CD4-positive, alpha-beta T cell (primary cell): ENCODE measurements at places on chromosomes 6 and 20.

DNA sequence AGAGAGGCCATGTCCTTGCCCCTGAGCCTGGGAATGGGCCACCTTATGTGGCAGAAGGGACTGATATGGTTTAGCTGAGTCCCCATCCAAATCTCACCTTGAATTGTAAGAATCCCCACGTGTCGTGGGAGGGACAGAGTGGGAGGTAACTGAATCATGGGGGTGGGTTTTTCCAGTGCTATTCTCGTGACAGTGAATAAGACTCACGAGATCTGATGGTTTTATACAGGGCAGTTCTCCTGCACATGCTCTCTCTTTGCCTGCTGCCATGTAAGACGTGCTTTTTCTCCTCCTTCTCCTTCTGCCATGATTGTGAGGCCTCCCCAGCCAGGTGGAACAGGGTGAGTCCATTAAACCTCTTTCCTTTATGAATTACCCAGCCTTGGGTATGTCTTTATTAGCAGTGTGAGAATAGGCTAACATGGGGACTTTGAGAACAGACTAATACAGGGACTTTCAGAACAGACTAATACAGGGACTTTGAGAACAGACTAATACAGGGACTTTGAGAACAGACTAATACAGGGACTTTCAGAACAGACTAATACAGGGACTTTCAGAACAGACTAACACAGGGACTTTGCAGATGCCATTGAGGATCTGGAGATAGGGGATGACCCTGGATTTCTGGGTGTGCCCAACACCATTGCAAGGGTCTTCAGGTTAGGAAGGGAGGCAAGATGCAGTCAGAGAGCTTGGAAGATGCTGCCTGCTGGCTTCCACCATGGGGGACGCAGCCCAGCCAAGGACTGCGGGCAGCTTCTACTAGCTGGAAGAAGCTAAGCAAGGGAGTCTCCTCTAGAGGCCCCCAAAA lies 86.9 kb downstream of the RAMACL start:
- no peak for DNase-seq

GRCh38 chr6:82741996-82742385 lies 323.6 kb downstream of the UBE3D start:
- DNase-seq = no peak

- no peak for DNase-seq
Measured at GRCh38 chr20:8853805-8854338, 215.0 kb upstream of the PLCB4 start.

GRCh38 chr6:159044899-159045727 lies at the start of gene TAGAP:
Gene TAGAP, minus strand, starts transcription at chr6:159044991. Its CDS starts 845 bp downstream, at chr6:159044146.
- DNase-seq = peak; percentile 96

GRCh38 chr6:21067521-21067920 lies 526.0 kb upstream of the SOX4 start:
- DNase-seq = no peak

DNA sequence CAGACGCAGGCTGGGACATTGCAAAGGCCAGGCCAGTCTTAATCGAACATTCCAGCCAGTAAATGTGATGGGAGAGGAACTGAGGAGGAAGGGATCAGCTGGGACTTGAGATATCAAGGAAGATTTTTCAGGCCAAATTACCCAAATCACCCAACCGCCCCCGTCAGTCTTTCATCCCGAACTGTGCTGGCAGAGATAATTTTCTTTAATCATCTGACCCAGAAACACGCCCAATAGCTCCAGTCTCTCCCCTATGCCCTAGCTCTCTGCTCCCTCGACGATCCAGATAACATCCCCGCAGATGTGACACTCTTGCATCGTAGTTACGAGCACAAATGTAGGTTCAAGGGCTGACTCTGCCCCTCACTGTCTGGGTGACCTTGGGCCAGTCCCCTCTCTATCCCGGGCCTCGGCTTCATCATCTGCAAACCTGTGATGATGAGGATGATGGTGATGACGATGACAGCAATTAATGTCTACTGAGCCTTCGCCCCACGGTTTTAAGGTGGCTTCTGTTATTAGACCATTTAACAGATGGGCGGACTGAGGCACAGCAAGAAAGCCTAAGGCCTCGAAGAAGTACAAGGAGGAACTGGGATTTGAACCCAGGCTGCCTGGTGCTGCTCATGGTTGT lies 118.6 kb downstream of the PREX1 start:
- DNase-seq = no peak

DNA sequence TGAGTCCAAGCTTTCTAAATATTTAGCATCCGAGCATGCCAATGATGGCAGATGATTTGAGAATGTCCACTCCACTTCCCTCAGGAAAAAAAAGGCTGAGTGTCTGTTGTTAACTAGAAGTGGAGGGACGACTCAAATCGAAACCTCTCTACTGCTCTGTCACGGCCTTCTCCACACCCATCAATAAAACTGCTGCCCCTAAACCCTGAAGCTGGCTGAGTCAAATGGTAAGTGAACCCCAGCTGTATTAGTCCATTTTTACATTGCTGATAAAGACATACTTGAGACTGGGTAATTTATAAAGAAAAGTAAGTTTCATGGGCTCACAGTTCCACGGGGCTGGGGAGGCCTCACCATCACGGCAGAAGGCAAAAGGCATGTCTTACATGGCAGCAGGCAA lies 707.0 kb downstream of the QKI start:
- no peak for DNase-seq

DNA sequence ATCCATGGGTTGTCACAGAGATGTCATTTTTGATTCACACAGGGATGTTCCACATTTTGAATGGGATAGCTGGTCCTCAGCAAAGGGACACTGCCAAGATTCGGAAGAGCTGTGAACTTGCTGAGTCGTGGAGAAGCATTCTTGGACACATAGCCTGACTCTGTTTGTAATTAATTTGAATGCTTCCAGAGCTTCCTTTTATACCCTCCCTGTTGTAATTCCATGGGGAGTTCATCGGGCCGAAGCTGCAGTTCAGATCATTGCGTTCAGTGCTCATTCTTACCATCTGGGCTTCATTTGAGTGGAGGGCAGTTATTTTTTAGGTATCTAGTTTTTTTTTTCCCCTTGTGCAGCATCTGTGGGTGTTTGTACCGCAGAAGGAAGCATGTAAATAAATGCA lies 126.5 kb downstream of the SLC24A3 start:
- DNase-seq = no peak
